Mucosa of descending colon (tissue), 3 donors: ENCODE measurements at places on chromosomes 13 and 19. TPM values are rescaled to one million over a fixed set of nuclear protein-coding genes. Genes with fewer than 3 reads are reported as not detected.

DNA sequence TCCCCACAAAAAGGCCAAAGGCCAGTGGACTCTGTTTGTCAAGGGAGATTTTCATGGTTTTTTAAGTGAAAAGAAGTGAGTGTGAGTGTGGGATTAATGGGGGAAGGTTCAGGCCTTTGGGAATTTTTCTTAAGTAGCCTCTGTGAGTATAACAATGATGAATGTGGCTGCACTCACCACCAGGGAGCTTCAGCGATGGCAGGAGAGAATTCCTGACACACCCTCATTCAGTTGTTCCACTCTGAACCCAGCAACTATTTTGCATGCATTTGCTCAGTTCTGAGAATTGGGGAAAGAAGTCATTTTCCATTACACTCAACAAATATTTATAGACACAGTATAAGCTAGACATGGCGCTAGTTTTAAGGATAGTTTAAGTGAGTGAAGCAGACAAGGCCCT, 117.9 kb downstream of the CCNA1 start:
- no peak for DNase-seq

GRCh38 chr19:6138066-6138465, 2.6 kb downstream of the ACSBG2 start:
- DNase-seq = no peak

GRCh38 chr19:3975637-3976087, 4.8 kb upstream of the DAPK3 start:
- DNase-seq = no peak

GRCh38 chr13:97127842-97128241, 94.3 kb upstream of the MBNL2 start:
- no peak for DNase-seq

DNA sequence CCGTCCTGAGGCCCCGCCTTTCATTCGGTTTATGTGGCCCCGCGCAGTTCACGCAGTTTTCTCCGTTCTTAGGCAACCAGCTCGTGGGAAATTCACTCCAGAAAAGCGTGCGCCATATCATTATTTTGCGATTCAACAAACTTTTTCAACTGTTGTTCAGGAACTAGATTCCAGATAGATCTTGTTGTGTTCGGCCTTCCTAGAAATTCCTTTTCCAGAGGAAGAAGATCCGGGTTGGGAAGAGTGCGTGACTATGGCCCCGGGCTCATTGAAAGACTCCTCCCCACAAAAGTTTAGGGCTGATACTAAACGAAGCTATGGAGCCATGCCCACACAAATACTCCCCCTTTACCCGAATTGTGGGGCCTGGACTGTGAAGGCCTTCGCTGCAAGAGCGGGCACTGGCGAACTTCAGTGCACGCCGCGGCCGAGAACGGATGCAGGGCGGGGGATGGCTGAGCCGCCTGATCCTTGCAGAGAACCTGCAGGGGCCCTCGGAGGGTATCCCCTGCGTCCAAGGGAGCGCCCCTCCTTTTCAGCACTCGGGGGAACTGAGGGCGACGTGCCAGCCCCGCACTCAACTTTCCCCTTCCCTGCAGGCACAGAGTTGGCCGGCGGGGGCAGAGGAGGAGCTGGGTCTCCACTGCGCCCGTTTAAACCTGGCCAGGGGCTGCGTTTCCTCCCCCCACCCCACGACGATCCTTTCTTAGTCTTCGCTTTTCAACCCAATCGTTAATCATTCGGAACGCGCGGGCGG, 904 bp upstream of the SOX1 start:
- DNase-seq = no peak

GRCh38 chr19:3506384-3507340, 551 bp downstream of the FZR1 start:
- peak; percentile 84 for DNase-seq

DNA sequence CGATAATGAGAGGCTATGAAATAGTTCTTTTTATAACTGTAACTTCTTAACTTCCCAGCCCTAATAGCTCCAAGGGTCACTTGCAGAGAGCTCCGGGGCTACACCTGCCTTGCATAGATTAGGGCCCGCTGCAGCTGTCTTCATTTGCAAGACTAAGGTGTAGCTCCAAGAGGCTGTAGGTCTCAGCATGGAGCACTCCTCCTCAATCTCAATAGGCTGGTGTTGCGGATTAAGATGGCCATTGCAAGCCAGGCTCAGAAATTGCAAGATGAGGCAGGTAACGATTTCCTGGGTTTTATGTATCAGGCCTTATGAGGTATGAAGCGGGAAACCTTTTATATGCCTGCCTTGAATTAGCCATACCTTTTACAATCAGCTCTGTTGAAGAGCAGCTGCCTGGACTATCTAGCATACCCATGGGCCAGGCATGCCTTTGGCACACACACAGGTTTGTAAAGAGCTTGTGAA, 185.7 kb downstream of the TM9SF2 start:
- no peak for DNase-seq

DNA sequence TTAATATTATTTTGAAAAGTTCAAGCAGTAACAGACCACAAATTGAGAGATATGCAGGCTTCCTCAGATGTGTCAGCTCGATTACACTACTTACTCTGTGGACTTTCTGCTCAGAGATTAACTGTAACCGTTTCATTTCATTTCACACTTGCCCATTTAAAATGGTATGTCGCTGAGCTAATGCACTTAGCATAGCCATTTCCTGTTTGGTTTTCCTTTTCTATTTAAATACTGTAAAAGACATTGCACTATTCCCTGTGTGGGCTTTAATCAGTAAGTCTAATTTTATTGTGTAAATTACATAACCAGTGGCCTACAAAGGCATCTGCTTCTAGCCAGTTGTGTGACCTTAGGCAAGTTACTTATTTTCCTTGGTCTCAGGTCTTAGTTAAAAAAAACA, 237.6 kb downstream of the LACC1 start:
- DNase-seq = no peak

- DNase-seq = peak; percentile 71
These were observed 128.4 kb downstream of the DPF1 start for GRCh38 chr19:38095411-38096308.

DNA sequence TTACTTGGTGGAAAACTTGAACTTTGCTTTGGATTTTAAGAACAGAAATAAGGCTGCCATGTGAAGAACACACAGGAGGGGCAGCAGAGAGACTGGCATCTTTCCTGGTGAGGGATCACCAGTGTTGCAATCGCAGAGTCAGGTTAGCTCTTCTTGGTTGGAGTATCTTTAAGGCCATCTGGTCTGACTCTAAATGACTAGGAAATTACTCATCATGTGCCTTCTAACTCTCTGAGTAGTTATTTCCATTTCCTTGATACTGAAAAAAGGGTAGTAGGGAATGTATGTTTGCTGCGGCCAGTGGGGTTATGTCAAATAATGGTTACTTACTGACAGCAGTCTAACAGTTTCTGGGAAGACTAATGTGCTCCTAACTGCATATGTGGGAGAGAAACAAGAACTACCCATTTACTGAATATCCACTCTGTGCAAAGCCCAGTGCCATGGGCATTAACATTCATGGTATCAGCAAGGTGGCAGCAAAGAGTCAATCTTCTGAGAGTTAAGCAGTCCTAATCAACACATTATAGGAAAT, 122.1 kb downstream of the COG6 start:
- no peak for DNase-seq

GRCh38 chr19:32539240-32539916, 41.6 kb upstream of the PDCD5 start:
- no peak for DNase-seq

DNA sequence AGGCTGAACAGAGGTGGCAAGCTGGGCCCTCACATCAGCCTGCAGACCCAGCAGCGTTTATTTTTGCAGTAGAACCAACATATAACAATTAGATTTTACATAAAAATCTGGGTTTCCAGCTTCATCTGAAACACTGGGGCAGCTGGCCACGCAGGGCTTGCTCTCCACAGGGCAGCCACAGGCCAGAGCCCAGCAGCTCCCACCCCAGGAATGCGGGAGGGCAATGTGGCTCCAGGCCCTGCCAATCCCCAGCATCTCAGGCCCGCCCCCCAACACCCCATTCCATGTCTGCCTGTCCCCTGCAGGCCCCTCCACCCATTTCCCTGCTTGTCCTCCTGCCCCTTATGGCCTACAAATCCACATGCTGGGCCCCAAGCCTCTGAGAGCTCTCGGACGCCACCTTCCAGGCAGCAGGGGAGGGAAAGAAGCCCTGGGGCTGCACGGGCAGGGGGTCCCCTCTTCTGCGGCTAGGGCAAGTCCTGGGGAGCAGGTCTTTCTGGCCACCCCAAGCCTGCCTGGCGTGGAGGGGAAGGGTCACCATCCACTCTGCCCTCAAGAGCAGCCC, 15.0 kb upstream of the VSTM2B start:
- DNase-seq = no peak

GRCh38 chr19:33463199-33463598, 58.4 kb downstream of the PEPD start:
- DNase-seq = no peak

- DNase-seq = no peak
These were observed 29.1 kb upstream of the TPTE2 start for GRCh38 chr13:19590423-19590822.

DNA sequence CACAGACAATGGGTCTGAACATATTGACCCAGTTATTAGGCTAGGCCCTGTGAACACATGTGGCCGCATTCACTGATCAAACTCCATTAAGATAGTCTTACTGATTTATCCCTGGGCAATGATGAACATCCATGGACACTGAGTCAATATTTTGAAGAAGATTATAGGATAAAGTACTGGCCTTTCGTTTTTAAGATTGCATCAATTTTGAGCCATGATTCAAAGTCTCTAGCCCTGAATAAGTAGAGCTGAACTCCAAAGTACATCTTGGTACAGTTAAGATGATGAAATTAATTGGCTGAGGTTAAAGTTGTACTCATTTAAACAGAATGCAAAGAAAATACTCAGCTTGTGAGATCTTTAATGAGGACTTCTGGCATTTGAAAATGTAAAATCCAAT, 1581.9 kb downstream of the EFNB2 start:
- no peak for DNase-seq

DNA sequence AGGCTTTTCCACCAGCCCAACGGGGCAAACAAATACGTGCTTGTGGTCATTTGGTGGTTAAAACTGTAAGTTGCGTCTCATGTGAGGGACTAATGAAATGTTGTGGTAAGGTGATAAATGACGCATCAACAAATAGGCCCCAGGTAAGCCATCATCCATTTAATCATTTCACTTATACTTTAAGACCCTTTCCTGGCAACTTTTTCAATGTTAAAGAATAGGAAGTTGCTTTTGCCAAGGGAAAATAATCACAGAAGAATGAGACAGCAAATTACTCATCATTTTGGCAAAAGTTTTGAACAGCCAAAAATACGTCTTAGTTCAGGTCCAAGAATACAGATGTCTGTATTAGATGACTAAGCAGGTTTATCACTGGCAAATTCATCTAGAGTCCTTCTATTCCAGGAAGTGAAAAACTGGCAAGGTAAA, 660.4 kb downstream of the SLITRK1 start:
- DNase-seq = no peak

GRCh38 chr13:85406269-85406975, 392.8 kb downstream of the SLITRK6 start:
- no peak for DNase-seq

DNA sequence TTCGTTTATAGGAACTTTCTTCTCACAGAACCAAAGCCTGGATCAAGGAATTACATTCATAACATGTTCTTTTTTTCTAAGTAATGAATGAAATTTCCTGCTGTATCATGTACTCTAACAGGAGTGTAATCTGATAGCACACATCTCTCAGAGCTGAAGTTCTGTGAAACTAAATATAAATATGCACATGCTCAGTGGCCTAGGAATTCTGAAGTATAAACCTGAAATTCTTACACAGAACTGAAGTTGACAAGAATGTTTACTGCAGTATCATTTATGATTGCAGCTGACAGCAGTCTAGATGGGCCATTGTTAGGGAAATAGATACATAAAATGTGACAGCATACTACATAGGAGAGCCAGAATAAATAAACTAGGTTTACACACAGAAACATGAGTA, 54.5 kb downstream of the USP12 start:
- no peak for DNase-seq

- no peak for DNase-seq
These were observed 2.3 kb downstream of the NCCRP1 start for GRCh38 chr19:39199025-39199424.

DNA sequence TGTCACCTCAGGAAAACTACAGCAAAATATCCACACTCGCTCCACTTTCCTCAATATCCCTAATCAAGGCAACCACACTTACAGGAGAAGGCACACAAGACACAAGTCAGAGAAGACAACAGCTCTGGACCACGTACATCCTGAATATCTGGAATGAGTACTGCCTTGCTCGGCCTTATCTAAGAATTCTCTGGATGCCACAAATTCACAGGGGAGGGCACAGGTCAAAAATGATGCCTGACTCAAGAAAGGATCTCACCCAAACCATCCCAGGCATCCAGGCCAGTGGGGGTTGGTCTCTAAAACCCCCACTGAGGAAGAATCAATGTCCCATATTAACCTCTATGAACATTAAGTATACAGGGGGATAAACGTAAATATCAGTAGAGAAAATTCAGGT, 29.9 kb downstream of the ATP7B start:
- DNase-seq = no peak

GRCh38 chr13:31477961-31478360, 261.4 kb upstream of the RXFP2 start:
- no peak for DNase-seq

DNA sequence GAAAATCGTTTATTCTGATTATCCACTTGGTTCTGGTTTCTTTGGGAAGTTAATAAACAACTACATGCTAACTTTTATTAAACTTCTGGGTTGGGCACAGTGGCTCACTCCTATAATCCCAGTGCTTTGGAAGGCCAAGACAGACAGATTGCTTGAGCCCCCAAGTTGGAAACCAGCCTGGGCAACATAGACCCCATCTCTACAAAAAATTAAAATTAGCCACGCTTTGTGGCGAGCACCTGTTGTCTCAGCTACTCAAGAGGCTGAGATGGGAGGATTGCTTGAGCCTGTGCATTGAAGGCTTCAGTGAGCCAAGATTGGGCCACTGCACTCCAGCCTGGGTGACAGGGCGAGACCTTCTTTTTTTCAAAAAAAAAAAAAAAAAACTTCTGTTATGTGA, 21.7 kb downstream of the GPR180 start:
- DNase-seq = no peak

DEDD2 gene
- total RNA-seq = 35.7 TPM

ATP4B gene
- not detected for total RNA-seq

CD209 gene
- 4.1 TPM for total RNA-seq

PTGER1 gene
- 1.2 TPM for total RNA-seq

CRB3 gene
- 86.0 TPM for total RNA-seq

CYP2A13 gene
- total RNA-seq = not detected

CNN1 gene
- total RNA-seq = 19.3 TPM

TLE6 gene
- total RNA-seq = 4.1 TPM

PABPC3 gene
- not detected for total RNA-seq

AMH gene
- total RNA-seq = 3.8 TPM

KIR2DL1 gene
- not detected for total RNA-seq

FAM216B gene
- 0.09 TPM for total RNA-seq

ZNF234 gene
- total RNA-seq = 10.9 TPM
